ENCODE measurements at places on chromosomes 12 and 14. TPM values are rescaled to one million over a fixed set of nuclear protein-coding genes. Genes with fewer than 3 reads are reported as not detected.

The CFAP54 gene
- 2.0 TPM for total RNA-seq

The KLRC4 gene
- total RNA-seq: not detected

The NR1H4 gene
- total RNA-seq: not detected

The PLCZ1 gene
- total RNA-seq: not detected

The IL26 gene
- total RNA-seq: not detected

The NFATC4 gene
- total RNA-seq: 96.9 TPM
